ENCODE measurements at places on chromosomes 2 and 18.

DNA sequence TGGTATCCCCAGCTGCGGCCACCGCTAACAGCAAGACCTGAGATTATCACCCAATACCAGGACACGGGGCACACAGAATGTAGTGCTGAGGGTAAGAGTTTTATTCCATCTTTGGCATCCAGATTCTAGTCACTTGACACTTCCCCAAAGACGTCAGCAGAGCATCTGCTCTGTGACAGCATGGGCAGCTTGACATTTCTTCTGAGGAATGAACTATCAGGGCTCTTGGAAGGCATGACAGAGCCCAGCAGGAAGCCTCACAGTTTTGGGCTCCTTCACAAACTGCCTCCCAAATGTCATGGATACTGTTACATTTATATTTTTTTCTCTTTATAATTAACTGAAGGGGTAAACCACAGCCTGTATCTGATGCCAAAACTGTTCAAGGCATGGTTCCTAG lies 1010.7 kb downstream of the TDRD15 start:
- no peaks in the 10 kb centered on the region for H3K36me3 ChIP-seq
- no peaks in the 10 kb centered on the region for H3K27me3 ChIP-seq
- H3K27ac ChIP-seq = no peak overlapping the region
- DNase-seq = no peak

GRCh38 chr2:150517951-150518680 lies 30.6 kb upstream of the RND3 start:
- H3K27me3 ChIP-seq = no peaks in the 10 kb centered on the region
- H3K4me1 ChIP-seq = no peaks in the 10 kb centered on the region
- H3K36me3 ChIP-seq = no peaks in the 10 kb centered on the region
- no peak overlapping the region for H3K4me3 ChIP-seq

- no peak overlapping the region for H3K4me3 ChIP-seq
- H3K4me1 ChIP-seq = no peaks in the 10 kb centered on the region
- no peaks in the 10 kb centered on the region for H3K36me3 ChIP-seq
- H3K27ac ChIP-seq = no peak overlapping the region
- H3K27me3 ChIP-seq = no peaks in the 10 kb centered on the region
Measured at GRCh38 chr2:10478916-10479315, 30.8 kb upstream of the ODC1 start.

GRCh38 chr2:113886479-113887008 lies 3.3 kb upstream of the ACTR3 start:
- no peak overlapping the region for H3K4me3 ChIP-seq
- peaks cover 2% of the 10 kb centered on the region for H3K36me3 ChIP-seq
- peak overlapping the region; percentile 66 for H3K27ac ChIP-seq
- no peaks in the 10 kb centered on the region for H3K27me3 ChIP-seq
- peaks cover 42% of the 10 kb centered on the region for H3K4me1 ChIP-seq
- peak; percentile 45 for DNase-seq

DNA sequence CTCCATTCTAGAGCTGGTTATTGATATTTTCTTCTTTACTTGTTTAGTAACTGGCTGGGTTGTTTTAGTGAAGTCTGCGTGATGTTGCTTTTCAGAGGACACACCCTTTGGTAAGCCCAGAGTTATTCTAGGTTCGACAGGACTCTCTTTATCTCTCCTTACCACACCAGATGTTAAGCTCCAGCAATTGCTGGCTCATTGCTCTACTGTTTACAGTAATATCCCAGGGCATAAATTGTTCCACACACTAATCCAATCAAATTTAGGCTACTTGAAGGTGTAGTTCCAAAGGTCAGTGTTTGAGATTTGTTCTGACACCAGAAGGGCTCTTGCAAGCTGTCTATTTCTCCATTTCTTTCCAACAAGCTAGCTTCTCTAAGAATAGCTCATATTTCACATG lies 506.6 kb downstream of the NR4A2 start:
- DNase-seq = no peak
- no peaks in the 10 kb centered on the region for H3K27me3 ChIP-seq
- H3K4me1 ChIP-seq = no peaks in the 10 kb centered on the region
- no peaks in the 10 kb centered on the region for H3K36me3 ChIP-seq

DNA sequence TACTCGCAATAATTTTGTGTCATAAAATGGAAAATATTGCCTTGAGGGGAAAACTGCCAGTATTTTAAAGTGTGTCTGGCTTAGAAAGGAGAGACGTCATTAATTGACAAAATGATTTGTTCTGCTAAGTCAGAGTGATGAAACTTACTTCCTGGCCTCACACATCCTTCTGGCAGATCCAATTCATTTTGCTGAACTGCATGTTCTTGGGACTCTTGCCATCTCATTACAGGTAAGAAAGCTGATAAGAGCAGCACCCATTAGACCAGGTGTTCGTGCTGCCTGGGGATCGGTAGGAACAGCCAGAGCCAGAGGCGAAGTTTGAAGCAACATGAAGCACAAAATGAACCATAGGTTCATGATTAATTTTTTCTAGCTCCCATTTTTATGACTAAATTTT lies 38.0 kb downstream of the KCNE4 start:
- H3K4me1 ChIP-seq = no peaks in the 10 kb centered on the region
- no peak for DNase-seq

- H3K4me1 ChIP-seq = peaks cover 24% of the 10 kb centered on the region
- no peaks in the 10 kb centered on the region for H3K36me3 ChIP-seq
- peak overlapping the region; percentile 46 for H3K27ac ChIP-seq
- H3K27me3 ChIP-seq = no peaks in the 10 kb centered on the region
- peak overlapping the region; percentile 46 for H3K4me3 ChIP-seq
Measured at GRCh38 chr2:144522897-144523595, 3.1 kb upstream of the ZEB2 start.

DNA sequence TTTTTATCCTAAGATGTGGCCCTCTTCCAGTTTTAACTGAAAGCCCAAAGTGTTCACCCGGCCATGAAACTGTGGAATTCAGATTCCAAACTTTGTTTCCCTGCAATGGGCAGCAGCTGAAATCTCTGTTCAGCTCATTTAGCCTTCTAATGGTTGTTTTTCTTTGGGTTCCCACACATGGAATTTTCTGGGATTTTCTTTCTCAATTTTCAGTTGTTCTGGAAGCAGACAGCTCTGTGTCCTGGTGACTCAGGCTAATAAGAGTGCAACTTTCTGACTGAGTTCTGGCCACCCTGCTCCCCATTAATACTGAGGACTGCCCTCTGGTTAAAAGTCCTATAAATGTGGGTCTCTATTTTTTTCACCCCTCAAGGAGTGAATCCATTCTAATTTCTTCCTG lies 78.5 kb downstream of the PMS1 start:
- H3K36me3 ChIP-seq = peaks cover 19% of the 10 kb centered on the region
- H3K4me3 ChIP-seq = no peak overlapping the region
- no peaks in the 10 kb centered on the region for H3K4me1 ChIP-seq
- DNase-seq = no peak
- no peak overlapping the region for H3K27ac ChIP-seq
- H3K27me3 ChIP-seq = no peaks in the 10 kb centered on the region

DNA sequence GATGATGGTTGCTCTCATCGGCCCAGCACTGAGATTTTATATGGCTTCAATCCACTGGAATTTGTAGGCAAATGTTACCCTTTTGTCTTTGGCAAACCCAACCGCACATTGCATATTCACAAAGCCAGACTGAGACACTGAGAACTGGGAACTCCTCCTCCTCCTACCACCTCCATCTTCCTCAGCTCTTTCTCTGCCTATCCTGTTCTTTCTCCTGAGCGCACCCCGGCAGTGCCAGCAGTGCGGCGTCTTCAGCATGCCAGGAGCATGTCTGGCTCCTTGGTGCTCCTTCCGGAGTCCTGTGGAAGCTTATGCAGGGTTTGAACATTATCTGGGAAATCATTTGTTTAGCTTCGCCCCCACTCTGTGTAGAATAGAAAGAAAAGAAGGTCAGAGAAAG lies 50.8 kb downstream of the TRIB2 start:
- H3K27ac ChIP-seq = no peak overlapping the region
- DNase-seq = no peak
- no peaks in the 10 kb centered on the region for H3K4me1 ChIP-seq
- H3K27me3 ChIP-seq = peaks cover 3% of the 10 kb centered on the region
- H3K4me3 ChIP-seq = no peak overlapping the region
- no peaks in the 10 kb centered on the region for H3K36me3 ChIP-seq

GRCh38 chr2:190162851-190163250 lies 100.3 kb upstream of the MSTN start:
- no peak for DNase-seq
- H3K27ac ChIP-seq = no peak overlapping the region
- no peaks in the 10 kb centered on the region for H3K27me3 ChIP-seq
- H3K36me3 ChIP-seq = no peaks in the 10 kb centered on the region
- no peak overlapping the region for H3K4me3 ChIP-seq

DNA sequence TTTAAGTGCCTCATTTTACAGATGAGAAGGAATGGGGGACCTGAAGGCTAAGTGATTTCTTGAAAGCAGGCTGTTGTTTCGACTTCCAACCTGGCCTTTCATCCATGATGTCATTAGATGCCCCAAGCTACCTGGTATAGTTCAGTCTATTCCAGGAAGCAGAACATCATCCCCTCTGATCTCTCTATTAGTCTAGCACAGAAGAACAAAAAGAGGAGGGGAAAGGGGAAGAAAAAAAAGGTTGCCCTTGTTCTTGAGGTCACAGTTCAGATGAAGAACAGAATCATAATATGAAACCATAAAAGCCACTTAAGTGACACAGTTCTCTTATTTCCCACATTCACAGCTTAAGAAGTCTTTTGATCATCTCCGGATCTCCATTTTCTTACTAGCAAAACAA lies 386.2 kb upstream of the HNRNPA3 start:
- peak; percentile 62 for DNase-seq
- H3K36me3 ChIP-seq = no peaks in the 10 kb centered on the region
- peaks cover 2% of the 10 kb centered on the region for H3K4me1 ChIP-seq
- H3K27me3 ChIP-seq = no peaks in the 10 kb centered on the region

DNA sequence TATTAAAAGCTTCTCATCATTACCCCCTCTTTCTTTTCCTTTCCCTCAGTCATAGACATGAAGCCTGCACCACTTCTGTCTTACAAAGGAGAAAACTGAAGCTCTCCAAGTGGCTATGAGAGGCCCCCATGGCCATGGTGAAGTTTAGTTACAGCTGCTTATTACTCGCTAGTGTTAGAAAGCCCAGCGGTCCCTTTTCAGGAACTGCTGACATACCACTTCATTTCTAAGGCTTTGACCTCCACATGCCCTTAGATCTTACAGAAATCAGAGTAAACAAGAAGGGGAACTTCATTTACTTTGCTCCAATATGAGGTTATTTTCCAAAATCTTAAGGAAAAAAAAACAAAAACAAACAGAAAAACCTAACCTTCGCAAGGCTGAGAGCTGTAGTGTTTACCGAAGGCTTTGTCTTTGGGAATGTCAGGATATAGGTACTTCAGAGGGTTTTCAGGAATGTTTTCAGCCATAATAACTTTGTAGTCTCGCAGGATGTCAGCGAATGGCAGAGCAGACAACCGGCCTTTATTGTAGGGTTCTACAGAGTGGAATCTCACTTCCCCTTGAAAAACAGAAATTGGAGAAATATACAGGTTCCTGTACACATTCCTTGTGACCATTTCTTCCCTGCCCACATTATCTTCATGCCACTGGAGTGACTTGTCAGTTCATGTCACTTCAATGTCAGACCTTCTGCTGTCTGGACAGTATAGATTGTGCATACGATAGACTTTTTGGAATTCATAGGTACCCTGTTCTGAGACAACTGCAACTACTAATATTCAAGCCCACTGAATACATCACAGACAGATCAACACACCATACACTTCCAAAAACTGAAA lies 18.8 kb upstream of the STAT1 start:
- no peak overlapping the region for H3K4me3 ChIP-seq
- peaks cover 76% of the 10 kb centered on the region for H3K36me3 ChIP-seq
- H3K27me3 ChIP-seq = no peaks in the 10 kb centered on the region
- H3K27ac ChIP-seq = no peak overlapping the region

DNA sequence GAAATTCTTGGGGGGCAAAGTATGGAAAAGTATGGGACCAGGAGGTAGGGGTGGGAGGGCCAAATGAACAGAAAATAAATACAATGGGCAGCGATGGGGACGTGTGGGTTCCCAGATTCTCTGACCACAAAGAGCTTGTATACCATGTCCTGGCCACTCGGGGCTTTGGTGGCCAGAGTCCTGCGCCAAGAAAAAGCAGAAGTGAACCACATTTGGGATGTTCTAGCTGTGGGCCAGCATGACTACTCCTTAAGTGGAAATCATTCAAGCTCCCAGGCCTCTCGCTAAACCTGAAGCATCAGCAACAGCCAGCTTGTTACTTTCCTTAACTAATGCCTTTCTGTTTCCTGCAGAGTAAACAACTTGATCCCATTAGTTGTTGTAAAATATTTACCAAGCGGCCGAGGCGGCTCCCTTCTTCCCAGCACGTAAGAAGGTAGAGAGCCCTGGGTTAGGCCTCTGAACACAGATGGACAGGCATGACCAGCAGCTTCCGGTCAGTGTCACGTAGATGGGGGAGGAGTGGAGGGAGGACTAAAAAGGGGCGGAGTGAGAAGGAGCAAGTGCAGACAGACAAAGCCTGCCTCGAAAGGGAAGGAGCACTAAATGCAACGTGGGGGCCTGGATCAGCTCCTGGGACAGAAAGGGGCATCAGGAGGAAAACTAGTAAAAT lies 88.2 kb downstream of the GALNT14 start:
- DNase-seq = no peak
- H3K27me3 ChIP-seq = no peaks in the 10 kb centered on the region
- H3K36me3 ChIP-seq = no peaks in the 10 kb centered on the region
- H3K27ac ChIP-seq = no peak overlapping the region

DNA sequence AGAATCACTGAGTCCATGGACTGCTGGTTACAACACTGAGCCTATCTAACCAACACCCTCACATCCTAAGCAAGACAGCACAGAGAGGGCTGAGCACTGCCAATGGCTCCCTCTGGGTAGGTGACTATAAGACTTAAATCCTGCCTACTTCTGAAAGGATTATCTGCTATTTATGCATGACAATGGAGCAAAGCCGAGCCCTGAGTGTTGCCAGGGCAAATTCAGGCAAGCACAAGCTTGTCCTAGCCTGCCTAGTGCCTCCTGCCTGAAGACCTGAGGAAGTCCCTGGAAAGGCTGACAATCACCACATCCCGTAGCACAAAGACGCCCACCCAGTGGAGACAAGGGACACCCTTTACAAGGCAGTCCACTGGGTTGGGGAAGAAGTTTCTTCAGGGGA lies 129.7 kb downstream of the OSR1 start:
- no peaks in the 10 kb centered on the region for H3K4me1 ChIP-seq
- no peak overlapping the region for H3K4me3 ChIP-seq
- H3K27me3 ChIP-seq = no peaks in the 10 kb centered on the region
- no peak overlapping the region for H3K27ac ChIP-seq
- H3K36me3 ChIP-seq = no peaks in the 10 kb centered on the region

DNA sequence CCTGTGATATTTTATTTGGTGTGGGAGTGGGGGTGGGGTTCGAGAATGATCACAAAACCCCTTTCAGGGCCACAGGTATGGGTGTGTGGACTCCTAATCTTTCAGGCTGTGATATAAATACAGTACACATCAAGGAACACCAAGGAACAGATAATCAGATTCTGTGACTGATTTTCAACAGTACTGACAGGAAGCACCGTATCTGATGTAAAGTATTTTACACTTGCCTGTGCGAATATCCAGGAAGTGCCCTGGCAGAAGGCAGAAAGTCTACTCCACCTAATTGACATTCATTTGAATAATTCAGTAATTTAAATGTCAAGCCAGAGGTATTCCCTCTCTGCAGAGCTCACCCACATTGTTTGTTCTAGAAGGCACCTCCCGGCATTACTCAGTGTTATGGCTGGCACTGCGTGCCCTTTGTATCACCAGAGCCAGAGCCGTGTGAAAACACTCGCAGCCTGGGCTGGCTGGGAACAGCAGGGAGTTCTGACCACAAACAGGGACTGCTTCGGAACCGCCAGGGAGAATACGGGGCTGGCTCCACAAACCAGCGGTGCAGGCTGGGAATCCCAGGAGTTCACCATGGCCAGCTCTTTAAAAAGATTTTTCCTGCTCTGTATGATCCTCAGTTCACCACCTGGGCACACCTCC lies 91.8 kb downstream of the ACVR1 start:
- H3K36me3 ChIP-seq = peaks cover 5% of the 10 kb centered on the region
- no peaks in the 10 kb centered on the region for H3K27me3 ChIP-seq
- no peaks in the 10 kb centered on the region for H3K4me1 ChIP-seq

- DNase-seq = no peak
- no peak overlapping the region for H3K27ac ChIP-seq
- H3K4me1 ChIP-seq = no peaks in the 10 kb centered on the region
Measured at GRCh38 chr2:86686460-86686859, 33.6 kb upstream of the RMND5A start.
